ENCODE measurements at places on chromosomes 13 and 19.

DNA sequence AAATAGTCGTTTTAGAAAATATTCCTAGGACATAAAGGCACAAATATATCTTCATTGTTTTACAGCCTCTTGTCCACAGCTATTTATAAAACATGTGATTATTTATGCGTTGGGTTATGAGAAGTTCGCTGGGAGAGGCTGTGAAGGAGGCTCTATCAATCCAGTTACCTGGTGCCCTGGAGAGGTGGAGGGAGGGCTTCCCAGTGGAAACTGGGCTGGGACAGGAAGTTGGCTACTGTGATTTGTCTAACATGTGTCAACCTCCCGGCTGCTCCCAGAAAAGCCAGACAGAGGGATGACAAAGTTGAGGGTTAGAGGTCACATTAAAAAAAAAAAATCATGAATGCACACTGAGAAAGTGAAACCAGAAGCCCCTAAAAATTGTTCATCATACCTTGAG lies 346.5 kb downstream of the ZNF536 start:
- no peak for DNase-seq

DNA sequence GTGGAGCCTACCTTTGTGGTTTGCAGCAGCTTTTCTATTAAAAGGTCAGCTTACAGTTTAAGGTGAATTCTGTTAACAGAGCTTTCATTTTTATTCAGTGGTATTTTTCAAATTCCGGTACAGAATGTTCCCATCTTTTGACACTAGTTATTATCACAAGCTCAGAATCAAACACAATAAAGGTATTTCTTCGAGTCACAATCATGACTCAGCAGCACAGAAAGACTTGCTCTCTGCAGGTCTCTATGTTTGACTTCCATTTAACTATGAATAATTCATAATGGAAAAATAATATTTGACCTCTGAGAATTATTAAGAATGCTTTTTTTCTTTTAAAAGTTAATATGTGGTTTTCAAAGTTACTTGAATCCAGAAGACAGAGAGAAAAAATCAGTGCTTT lies 28.2 kb downstream of the DACH1 start:
- DNase-seq, result no peak

DNA sequence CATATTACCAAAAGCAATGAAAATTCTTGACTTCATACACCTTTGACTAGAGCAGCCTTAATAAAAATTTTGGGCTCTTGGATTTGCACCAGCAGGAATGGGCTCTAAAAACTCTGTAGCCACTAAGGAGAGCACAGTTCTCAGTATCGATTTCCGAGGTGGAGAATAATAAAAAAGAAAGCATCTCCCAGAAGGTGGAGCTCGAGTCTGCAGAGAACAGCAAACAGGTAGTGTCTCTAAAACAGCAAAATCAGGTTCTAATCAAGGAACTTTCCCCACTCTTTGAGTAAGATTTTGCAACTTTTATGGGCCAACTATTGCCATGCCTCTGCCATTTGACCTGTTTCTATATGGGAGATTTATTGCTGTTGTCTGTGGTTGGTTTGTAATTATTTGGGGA lies 258.7 kb upstream of the GPC6 start:
- no peak for DNase-seq

DNA sequence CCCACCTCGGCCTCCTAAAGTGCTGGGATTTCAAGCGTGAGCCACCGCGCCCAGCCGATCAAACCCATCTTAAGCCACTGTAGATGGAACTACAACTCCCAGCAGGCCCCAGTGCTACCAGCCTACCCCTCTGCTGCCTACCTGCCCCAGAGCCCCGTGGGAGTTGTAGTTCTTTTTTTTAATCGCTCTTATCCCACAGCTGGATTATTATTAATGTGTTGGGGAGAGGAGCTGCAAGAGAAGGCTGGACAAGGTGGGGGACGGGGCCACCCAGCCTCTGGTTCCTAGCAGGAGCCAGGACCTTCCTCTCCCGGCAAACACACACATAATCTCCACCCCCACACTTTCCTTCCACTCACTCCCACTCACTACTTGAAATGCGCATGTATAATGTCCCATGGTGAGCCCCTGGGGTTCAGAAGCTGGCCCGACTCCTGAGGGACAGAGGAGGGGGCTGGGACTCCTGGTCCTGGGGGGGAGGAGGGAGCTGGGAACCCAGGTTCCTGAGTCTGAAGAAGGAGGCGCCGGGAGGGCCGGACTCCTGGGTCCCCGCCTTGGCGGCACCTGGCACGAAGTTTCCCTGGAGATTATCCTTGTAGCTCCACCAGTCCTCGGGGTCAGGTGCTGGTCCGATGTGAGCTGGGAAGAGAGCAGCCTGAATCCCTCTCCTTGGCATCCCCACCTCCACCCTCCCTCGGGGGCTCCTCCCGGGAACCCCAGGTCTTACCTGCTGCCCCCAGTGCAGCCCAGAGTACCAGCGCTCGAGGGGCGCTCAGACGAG lies 958 bp downstream of the CA11 start:
- no peak for DNase-seq

GRCh38 chr19:35692010-35692409 lies 12.3 kb upstream of the ZBTB32 start:
- no peak for DNase-seq

DNA sequence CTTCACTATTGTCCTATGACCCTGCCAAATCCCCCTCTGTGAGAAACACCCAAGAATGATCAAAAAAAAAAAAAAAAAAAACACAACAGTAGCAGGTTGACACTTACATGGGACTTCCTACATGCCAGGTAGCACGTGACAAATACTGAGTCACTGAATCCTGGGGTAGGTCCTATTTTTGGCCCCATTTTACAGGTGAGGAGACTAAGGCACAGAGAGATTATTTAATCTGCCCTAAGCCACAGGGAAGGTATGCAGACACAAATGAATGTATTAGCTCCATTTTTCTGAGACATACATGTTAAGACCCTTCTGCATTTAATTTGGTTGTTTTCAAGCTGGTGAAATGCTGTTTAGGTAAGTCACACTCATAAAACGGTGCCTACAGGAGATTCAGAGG lies 15.7 kb downstream of the ZNF575 start:
- no peak for DNase-seq

DNA sequence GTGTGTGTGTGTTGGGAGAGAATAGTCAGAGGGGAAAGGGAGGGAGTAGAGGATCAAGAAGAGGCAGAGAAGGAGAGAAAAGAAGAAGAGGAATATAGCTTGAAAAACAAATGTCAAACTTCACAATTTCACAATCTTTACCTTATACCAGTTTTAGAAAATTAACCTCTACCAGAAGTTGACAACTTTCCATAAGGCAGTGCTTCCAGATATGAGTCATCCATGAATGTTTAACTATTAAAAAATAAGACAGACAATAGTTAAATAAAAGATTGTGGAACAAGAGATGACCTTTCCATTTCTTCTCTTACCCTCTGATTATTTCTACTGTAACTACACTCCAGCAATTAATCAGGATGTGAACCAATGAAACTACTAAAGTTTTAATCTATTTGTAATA lies 229.4 kb downstream of the ITGBL1 start:
- DNase-seq, result no peak

GRCh38 chr19:19871932-19872331 lies 6.2 kb downstream of the ZNF253 start:
- DNase-seq, result no peak

- no peak for DNase-seq
Observed at GRCh38 chr19:44925114-44925891, 10.9 kb downstream of the APOC1 start.

Data from AG09319 (cell line).